CD4-positive, CD25-positive, alpha-beta regulatory T cell (primary cell): ENCODE measurements at places on chromosomes 11 and 22. TPM values are rescaled to one million over a fixed set of nuclear protein-coding genes. Genes with fewer than 3 reads are reported as not detected.

DNA sequence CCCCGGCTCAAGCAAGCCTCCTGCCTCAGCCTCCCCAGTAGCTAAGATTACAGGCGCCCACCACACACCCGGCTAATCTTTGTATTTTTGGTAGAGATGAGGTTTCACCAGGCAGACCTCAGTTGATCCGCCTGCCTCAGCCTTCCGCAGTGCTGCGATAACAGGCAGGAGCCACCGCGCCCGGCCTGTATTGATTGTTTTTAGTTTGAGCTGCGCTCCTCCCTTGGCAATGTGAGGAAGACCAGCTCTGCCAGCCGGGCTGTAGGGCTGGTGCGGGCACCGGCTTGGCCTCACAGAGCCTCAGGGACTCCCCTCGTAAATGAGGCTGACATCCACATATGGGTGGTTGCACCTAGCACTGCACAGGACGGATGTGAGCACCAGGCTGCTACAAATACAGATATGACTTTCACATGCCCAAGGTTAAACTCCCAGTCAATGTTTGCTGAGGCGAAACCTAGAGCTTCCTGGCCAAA, 7.5 kb upstream of the SLC2A11 start:
- H3K4me3 ChIP-seq: no peak overlapping the region
- H3K27ac ChIP-seq: no peak overlapping the region

Gene SLC5A4
- not detected for total RNA-seq

- H3K27ac ChIP-seq: no peak overlapping the region
- no peak for DNase-seq
- no peaks in the 10 kb centered on the region for H3K4me1 ChIP-seq
These were observed 20.9 kb downstream of the ST14 start for GRCh38 chr11:130180491-130180890.

Gene AMOTL1
- total RNA-seq: 0.59 TPM

GRCh38 chr11:10638316-10638925, 55.1 kb downstream of the IRAG1 start:
- DNase-seq: no peak
- no peak overlapping the region for H3K27ac ChIP-seq
- no peaks in the 10 kb centered on the region for H3K36me3 ChIP-seq
- H3K27me3 ChIP-seq: peaks cover 4% of the 10 kb centered on the region
- no peaks in the 10 kb centered on the region for H3K4me1 ChIP-seq
- no peak overlapping the region for H3K4me3 ChIP-seq

GRCh38 chr11:112024178-112024772, 933 bp upstream of the DLAT start:
- peaks cover 21% of the 10 kb centered on the region for H3K4me1 ChIP-seq
- peaks cover 10% of the 10 kb centered on the region for H3K36me3 ChIP-seq
- no peaks in the 10 kb centered on the region for H3K27me3 ChIP-seq
- DNase-seq: peak; percentile 54

Gene PLA2G3
- total RNA-seq: not detected

- no peaks in the 10 kb centered on the region for H3K27me3 ChIP-seq
- no peak for DNase-seq
- H3K4me3 ChIP-seq: no peak overlapping the region
- no peaks in the 10 kb centered on the region for H3K4me1 ChIP-seq
- H3K27ac ChIP-seq: no peak overlapping the region
These were observed 520.4 kb downstream of the SOX6 start for GRCh38 chr11:15835788-15836411.

DNA sequence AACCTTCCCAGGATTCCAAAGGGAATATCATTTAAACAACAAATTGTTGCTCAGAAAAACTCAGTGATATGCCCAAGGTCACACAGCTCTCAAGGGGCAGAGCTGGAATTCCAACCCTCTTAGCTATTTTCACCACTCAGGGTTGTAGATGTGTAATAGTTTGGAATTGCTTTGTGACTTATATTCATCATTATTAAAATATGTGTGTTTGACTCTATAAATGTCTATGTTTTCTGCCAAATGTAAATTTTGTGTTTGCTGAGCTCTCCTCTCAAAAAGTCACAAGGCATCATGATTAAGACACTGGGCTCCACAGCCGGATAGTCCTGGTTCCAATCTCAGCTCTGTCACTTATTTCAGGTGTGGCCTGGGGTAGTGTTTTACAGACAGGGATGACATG, 407.3 kb downstream of the TMEM135 start:
- no peak for DNase-seq
- no peaks in the 10 kb centered on the region for H3K36me3 ChIP-seq
- no peak overlapping the region for H3K27ac ChIP-seq
- H3K4me3 ChIP-seq: no peak overlapping the region
- no peaks in the 10 kb centered on the region for H3K4me1 ChIP-seq

DNA sequence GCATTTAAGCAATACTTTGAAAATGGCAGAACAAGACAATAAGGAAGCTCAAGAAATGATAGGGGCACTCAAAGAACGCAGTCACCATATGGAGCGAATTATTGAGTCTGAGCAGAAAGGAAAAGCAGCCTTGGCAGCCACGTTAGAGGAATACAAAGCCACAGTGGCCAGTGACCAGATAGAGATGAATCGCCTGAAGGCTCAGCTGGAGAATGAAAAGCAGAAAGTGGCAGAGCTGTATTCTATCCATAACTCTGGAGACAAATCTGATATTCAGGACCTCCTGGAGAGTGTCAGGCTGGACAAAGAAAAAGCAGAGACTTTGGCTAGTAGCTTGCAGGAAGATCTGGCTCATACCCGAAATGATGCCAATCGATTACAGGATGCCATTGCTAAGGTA, 51.9 kb downstream of the SPECC1L start:
- DNase-seq: no peak
- H3K36me3 ChIP-seq: peaks cover 21% of the 10 kb centered on the region
- peaks cover 4% of the 10 kb centered on the region for H3K4me1 ChIP-seq
- H3K4me3 ChIP-seq: no peak overlapping the region
- no peaks in the 10 kb centered on the region for H3K27me3 ChIP-seq

DNA sequence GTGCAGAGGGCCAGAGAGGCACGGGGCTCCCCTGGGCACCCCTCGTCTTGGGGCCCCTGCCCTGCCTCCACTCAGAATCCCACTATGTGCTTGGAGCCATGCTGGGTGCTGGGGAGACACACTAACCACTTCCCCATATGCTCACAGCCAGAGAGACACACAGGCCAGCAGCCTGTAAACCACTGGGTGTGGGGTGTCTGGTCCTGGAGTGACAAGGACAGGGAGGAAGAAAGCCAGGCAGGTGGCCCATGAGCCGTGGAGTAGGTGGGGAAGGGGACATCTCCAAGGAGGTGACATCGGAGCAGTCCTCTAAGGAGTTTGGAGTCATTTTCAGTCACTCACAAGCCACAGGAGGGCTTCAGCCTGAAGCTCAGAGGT, 58.9 kb downstream of the CDKN1C start:
- no peak overlapping the region for H3K27ac ChIP-seq
- H3K4me3 ChIP-seq: no peak overlapping the region
- DNase-seq: no peak
- H3K36me3 ChIP-seq: no peaks in the 10 kb centered on the region
- H3K4me1 ChIP-seq: no peaks in the 10 kb centered on the region

Gene C11orf52
- total RNA-seq: not detected

DNA sequence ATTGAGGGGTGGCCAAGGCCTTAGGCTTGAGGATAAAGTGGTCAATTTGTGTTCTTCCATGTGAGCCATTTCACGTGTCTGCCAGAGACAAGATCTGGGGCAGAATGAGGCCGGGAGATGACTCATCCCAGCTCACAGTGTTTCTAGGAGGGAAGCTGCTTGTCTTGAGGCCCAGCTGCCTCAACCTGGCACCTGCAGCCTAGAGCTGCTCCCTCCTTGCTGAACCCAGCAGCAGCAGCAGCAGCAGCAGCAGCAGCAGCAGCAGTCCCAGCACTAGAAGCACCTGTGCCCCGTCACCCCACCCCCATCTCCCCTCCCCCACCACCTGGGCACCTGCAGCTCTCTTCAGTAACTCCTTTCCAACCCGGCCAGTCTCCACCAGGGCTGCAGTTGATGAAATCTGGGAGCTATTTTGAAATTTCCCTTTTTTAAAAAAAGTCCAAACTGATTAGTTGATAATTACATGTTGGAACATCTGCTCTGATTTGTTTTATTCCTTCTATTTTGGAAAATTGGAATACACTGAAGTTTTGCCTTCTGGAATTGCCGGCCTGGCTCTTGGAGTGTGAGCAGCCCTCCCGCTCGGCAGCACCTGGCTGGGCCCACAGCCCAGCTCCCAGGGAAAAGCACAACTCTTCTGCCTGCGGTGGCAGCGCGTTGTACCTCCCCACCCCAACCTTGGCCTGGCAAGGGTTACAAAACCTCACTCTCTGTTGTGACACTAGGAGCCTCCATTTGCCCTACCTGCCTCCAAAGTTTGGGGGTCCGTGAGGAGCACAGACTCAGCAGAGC, 143.5 kb downstream of the NXPE2 start:
- no peak for DNase-seq
- no peak overlapping the region for H3K27ac ChIP-seq
- no peaks in the 10 kb centered on the region for H3K36me3 ChIP-seq
- H3K27me3 ChIP-seq: peaks cover 6% of the 10 kb centered on the region
- H3K4me1 ChIP-seq: no peaks in the 10 kb centered on the region
- no peak overlapping the region for H3K4me3 ChIP-seq

DNA sequence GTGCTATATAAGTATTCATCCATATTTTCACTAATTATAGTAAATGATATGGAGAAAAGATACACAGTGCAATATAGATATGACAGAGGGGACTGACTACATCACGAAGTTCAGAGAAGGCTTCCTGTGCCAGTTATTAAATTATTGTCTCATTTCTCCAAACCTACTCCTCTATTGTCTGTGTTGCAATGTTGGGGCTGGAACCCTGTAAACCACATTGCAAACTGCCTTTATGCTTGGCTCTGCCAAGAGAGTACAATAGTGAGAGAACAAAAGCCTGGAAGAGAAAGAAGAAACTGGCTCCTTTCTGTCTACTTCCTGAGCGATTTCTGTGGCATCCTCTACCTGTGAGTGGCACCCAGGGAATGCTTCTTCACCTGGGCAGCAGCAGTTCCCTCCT, 46.4 kb downstream of the ME3 start:
- H3K4me3 ChIP-seq: no peak overlapping the region
- no peak for DNase-seq
- H3K27me3 ChIP-seq: no peaks in the 10 kb centered on the region
- no peak overlapping the region for H3K27ac ChIP-seq
- H3K36me3 ChIP-seq: no peaks in the 10 kb centered on the region

- no peak overlapping the region for H3K27ac ChIP-seq
- peaks cover 13% of the 10 kb centered on the region for H3K4me1 ChIP-seq
- H3K36me3 ChIP-seq: no peaks in the 10 kb centered on the region
These were observed 13.6 kb upstream of the NUP160 start for GRCh38 chr11:47861728-47862127.

- H3K4me1 ChIP-seq: no peaks in the 10 kb centered on the region
- no peaks in the 10 kb centered on the region for H3K36me3 ChIP-seq
- H3K4me3 ChIP-seq: no peak overlapping the region
- DNase-seq: no peak
- H3K27ac ChIP-seq: no peak overlapping the region
- peaks cover 2% of the 10 kb centered on the region for H3K27me3 ChIP-seq
These were observed 9.5 kb upstream of the MS4A4E start for GRCh38 chr11:60252213-60253108.

GRCh38 chr11:2269601-2270321, 627 bp downstream of the ASCL2 start:
- H3K27ac ChIP-seq: no peak overlapping the region
- peak; percentile 39 for DNase-seq
- no peaks in the 10 kb centered on the region for H3K36me3 ChIP-seq
- H3K27me3 ChIP-seq: no peaks in the 10 kb centered on the region

DNA sequence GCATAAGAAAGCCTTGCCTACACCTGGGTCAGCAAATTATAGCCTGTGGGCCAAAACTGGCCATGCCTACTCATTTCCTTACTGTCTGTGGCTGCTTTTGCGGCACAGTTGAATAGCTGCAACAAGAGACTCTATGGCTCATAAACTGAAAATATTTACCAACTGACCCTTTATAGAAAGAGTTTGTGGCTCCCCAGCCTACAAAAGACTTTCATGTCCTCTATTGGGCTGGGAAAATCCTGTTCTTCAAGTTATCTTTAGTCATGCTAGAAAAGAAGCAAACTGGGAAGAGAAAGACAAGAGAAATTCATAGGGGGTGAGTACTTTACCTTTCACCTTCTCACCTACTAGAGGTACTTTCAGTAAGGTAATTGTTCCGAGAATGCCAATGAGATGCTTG, 175.1 kb downstream of the SWAP70 start:
- no peak for DNase-seq
- H3K27ac ChIP-seq: no peak overlapping the region
- no peak overlapping the region for H3K4me3 ChIP-seq
- peaks cover 24% of the 10 kb centered on the region for H3K4me1 ChIP-seq

Gene UPB1
- total RNA-seq: 3.8 TPM

DNA sequence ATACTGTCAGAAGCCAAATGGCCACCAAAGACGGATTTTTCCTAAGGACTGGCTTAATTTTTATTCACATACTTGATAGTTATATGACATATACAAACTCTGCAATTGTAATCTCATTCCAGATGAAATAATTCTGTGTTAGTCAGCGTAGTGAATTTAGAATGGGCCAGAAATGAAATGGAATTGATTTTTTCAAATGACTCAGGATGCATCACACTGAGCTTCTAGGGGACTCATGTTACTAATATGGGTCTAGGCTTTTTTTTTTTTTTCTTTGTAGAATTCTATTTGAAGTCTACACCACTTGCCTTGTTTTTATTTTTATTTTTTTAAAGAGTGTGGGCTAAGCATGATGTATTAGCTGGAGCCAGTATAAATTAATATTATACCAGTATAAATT, 62.7 kb downstream of the SPECC1L start:
- H3K4me3 ChIP-seq: no peak overlapping the region
- peaks cover 48% of the 10 kb centered on the region for H3K36me3 ChIP-seq
- no peaks in the 10 kb centered on the region for H3K27me3 ChIP-seq
- peaks cover 5% of the 10 kb centered on the region for H3K4me1 ChIP-seq
- no peak overlapping the region for H3K27ac ChIP-seq
- DNase-seq: no peak

- peak; percentile 42 for DNase-seq
- H3K4me1 ChIP-seq: peaks cover 7% of the 10 kb centered on the region
- no peak overlapping the region for H3K4me3 ChIP-seq
- no peaks in the 10 kb centered on the region for H3K36me3 ChIP-seq
These were observed 112.1 kb upstream of the DRD2 start for GRCh38 chr11:113587308-113587739.

GRCh38 chr11:76802151-76802550, 19.0 kb downstream of the TSKU start:
- H3K4me1 ChIP-seq: peaks cover 10% of the 10 kb centered on the region
- H3K4me3 ChIP-seq: no peak overlapping the region
- DNase-seq: no peak
- no peaks in the 10 kb centered on the region for H3K27me3 ChIP-seq
- H3K27ac ChIP-seq: no peak overlapping the region

DNA sequence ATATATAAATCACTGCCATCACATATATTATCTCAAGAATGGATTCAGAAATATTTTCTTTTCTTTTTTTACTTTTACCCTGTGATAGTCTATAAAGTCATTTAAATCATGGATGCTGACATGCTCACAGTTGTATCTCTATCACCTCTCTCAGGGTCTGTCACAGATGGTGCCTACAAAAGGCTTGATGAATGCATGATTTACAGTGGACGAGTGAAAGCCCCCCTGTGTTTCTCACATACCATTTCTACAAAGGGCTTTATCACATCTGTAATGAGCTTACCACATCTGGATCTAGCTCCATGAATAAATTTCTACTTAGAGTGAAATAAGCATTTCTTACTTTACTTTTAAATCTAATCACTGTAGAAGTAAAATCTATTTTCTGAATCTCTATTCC, 121.4 kb upstream of the CARD18 start:
- DNase-seq: no peak
- no peaks in the 10 kb centered on the region for H3K27me3 ChIP-seq
- no peak overlapping the region for H3K4me3 ChIP-seq
- H3K4me1 ChIP-seq: no peaks in the 10 kb centered on the region

GRCh38 chr11:60871378-60872061, 4.2 kb downstream of the ZP1 start:
- DNase-seq: no peak
- H3K27me3 ChIP-seq: no peaks in the 10 kb centered on the region
- no peak overlapping the region for H3K27ac ChIP-seq

Gene LMO2
- total RNA-seq: 1.9 TPM
